ENCODE measurements at places on chromosomes 1 and 21.

DNA sequence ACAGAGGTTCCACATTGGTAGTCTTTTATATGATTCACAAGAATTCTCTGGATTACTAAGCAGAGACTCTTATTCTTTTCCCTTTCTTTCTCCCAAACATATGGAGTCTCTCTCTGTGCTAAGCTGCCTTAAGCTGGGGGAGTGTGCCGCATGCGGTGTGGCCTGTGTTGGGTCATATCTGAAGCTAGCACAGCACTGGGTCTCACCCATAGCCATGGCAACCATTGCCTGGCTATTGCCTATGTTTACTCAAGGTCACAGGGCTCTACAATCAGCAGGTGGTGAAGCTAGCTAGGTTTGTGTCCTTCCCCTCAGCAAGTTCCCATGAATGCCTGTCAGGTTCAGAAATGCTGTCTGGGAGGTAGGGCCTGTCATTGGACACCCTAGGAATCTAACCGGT, 73.6 kb upstream of the ZRANB2 start:
- no peaks in the 10 kb centered on the region for H3K4me1 ChIP-seq
- H3K27ac ChIP-seq, result no peak overlapping the region
- DNase-seq, result no peak
- H3K36me3 ChIP-seq, result no peaks in the 10 kb centered on the region
- H3K4me3 ChIP-seq, result no peak overlapping the region
- no peaks in the 10 kb centered on the region for H3K27me3 ChIP-seq

DNA sequence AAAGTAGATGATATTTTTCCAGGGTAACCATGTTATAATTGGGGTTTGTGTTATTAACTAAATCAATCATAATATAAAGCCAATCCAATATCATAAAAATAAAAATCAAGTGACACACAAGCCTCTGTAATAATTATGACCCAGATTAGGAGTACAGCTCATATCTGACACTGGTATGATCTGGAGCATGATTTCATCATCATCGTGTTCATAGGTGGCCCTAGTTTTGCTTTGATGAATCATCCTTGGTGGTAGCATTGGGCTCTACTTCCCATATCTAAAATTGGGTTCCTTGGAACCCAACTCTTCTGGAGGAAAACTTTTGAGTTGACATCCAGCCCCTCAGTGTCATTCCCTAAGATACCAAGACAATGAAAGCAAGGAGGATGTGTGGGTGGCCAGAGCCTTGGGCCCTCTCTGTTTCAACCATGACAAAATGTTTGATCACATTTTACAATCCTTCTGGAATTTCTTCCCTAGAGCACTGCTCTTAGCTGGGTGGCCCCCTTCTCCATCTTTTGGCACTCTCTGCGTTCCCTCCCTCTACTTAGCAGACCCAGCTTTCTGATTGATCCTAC, 37.0 kb upstream of the ENAH start:
- no peak for DNase-seq
- no peak overlapping the region for H3K4me3 ChIP-seq
- H3K4me1 ChIP-seq, result no peaks in the 10 kb centered on the region
- H3K27me3 ChIP-seq, result peaks cover 31% of the 10 kb centered on the region
- H3K36me3 ChIP-seq, result no peaks in the 10 kb centered on the region

GRCh38 chr1:247465796-247466195, 7.9 kb upstream of the OR2B11 start:
- H3K36me3 ChIP-seq, result no peaks in the 10 kb centered on the region
- DNase-seq, result no peak
- H3K27me3 ChIP-seq, result peaks cover 18% of the 10 kb centered on the region
- H3K4me3 ChIP-seq, result no peak overlapping the region
- H3K4me1 ChIP-seq, result no peaks in the 10 kb centered on the region
- H3K27ac ChIP-seq, result no peak overlapping the region

DNA sequence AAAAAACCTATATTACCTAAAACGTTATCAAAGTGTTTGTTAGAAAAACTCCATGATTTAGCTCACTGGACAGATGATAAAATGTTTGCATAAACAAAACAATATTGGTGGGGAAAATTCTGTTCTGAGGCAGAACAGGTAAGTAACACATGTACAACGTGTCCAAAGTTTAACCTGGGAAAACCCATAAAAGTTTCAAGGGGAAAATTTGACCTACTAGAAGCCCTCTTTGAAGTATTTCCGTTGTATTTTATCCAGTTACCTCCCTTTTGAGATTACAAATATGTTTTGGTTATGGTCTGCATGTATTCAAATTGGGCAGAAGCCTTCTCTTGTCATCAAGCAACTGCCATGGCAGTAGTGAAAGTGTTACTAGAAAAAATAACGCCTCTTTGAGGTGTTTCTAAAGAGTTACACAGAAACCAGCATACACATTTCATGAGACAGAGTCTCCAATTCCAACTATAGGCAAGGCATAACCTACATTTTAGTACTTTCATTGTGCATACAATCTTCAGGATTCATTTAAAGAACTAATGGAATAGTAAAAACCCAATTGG, 58.0 kb upstream of the PDC start:
- H3K36me3 ChIP-seq, result no peaks in the 10 kb centered on the region
- no peak overlapping the region for H3K27ac ChIP-seq
- no peaks in the 10 kb centered on the region for H3K4me1 ChIP-seq
- no peak for DNase-seq
- H3K4me3 ChIP-seq, result no peak overlapping the region

All from central memory CD8-positive, alpha-beta T cell (primary cell).